Stimulated activated CD8-positive, alpha-beta memory T cell treated with anti-CD3 and anti-CD28 coated beads, Interleukin-4, amount 100 ng/mL, for 48 hours (primary cell): ENCODE measurements at places on chromosomes 13 and 19.
A peak's percentile ranks its signal among the peaks of the same experiment; 100 is the strongest.

- DNase-seq: no peak
These were observed 114.4 kb downstream of the TNFRSF19 start for GRCh38 chr13:23684647-23685046.

DNA sequence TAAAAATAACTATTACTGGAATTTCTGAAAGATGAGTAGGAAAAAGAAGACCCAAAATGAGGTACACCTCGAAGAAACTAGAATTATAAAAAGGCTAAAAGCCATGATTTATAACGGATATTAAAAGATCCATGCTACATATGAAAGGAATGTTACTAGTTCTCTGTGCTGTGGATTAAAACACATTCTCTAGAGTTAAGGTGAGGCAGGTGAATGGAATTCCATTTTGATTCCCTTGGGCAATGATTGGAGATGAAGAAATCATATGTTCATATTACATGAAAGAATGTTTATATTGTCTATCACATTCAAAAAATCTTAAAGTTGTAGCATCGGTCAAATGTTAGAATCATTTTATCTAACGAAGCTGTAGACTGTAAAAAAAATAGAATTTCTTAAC lies 783.7 kb downstream of the PCDH9 start:
- no peak for DNase-seq

DNA sequence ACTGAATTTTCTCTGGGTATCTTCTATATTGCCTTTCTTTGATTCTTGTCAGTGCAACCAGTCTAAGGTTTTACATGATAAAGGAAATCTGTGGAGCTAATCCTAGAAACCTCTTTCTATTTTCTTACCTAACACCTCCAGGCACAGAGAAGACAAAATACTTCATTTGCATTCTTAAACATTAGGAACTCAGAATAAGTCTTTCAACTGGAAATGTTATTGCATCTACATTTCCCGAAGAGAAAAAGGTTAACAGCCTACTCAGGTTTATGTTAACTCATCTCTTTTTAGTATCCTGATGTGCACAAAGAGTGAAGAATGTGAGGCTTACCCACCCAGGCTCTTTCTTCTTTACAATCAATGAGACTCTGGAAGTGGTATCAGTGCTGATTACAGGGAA lies 106.7 kb downstream of the PCCA start:
- DNase-seq: no peak

DNA sequence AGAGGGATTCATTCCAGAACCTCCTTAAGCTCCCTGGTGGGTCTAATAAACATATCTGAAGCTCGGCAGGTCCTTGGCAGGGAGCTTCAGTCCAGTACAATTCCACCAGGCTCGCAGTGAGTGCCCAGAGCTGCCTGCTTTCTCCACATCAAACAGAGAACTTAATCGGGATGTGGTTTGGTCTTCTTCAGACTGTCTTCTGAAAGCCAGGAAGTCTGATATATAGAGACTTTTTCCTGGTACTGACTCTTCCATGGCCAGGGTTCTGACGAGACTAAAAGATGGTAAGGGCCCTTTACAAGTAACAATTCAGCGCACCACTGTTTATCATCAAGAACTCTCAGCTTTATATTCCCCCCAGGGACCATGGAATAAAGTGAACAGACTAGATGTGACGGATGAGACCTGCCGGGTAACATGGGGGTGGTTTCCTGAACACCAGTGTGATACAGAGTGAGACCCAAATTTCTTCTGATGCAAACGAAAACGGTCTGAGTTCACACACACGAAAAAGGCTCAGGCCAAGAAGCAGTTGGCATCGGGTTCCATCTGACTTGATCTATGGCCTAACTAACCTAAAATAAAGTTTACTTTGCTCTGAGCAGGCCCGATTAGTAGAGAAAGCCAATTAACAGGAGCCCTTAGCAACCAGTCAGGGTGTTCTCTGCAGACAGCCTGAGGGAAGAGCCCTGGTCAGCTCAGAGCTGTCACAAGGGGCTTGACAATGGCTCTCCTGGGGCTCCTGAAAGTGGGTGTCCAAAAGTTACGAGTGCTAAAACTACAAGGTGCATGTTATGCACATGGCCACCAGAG lies 29.0 kb downstream of the RANBP3 start:
- no peak for DNase-seq

DNA sequence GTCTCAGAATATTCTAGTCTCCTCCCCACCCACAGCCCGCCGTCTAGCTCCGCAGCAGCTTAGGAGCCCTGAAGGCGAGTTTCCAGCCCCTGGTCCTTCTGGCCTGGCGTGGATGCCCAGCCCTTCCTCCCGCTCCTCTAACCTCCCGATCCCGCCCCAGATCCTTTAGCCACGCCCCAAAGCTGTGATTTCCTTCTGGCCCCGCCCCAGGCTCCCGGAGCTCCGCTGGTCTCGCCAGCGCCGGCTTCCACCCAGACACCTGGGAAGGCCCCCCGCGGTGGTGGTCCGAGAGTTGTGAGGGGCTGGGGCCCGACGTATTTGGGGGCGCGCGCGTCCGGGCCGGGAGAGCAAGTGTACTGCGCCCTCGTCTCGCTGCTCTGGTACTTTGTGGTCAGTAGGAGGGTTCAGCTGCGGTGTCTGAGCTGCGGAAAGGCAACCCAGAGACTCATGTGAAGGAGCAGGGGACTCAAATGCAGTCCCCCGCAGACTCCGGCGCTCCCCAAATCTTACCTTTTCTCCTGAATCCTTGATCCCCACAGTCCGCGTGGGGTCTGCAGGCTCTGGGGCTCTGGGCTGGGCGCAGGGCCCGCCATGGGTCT lies at the start of gene CGB7:
TSS of gene CGB7 (minus strand) at position 114 of the 599 bp plus-strand sequence. CDS start 2,374 bp downstream, outside the sequence.
- DNase-seq: peak; percentile 74

- peak; percentile 76 for DNase-seq
These were observed 1.7 kb downstream of the IL4I1 start for GRCh38 chr19:49894879-49895565.

DNA sequence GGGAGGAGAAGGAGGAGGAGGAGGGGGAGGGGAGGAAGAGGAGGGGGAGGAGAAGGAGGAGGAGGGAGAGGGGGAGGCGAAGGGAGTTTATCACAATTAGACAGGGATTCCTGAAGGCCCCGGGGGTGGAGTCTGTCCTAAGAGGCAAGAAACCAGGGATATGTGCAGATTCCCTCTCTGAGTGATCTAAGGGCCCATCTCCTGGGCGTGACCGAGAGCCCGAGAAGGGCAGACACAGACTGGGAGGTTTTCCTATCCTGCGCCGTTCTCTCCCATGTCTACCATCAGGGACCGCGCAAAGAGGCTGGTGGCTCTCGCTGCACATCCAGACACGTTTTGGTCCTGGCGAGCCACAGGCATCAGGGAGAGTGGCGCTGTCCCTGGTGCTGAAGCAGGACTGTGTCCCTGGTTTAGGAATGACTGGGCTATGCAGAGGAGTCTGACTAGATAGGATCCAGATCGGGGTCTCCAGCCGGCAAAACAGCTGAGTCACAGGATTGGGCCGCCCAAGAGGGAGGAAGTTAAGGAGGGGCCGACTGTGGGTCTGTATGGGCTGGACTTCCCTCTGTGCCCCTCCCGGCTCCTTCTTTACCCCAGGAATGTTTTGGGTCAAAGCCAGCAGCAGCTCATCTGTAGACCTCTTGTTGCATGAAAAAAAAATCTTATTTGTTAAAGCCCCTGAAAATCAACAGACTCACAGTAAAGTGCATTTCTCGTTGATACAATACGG lies 17.9 kb upstream of the ZNF175 start:
- peak; percentile 81 for DNase-seq
